ENCODE measurements at places on chromosomes 12 and 14.
A peak's percentile ranks its signal among the peaks of the same experiment; 100 is the strongest.

GRCh38 chr12:7989827-7990491 is 42.6 kb upstream of the FOXJ2 start:
- no peak for DNase-seq

DNA sequence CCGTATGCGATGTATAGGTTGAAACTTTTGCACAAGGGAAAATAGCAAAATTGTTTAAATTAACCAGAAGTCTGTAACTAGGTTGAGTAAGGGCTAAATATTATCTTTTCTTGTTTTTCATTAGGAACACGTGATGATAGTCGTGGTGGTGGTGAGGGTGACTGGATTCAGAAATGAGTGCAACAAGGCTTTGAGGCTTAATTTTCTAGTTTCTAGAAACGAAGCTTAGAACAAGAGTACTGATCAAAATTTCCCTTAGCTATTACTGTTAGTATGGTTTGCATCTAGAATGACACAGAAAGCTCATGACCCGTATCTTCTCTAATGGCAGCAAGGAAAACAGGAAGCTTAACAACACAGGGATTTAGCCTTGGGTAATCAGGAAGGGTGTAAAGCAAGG is 7.0 kb downstream of the SLIRP start:
- DNase-seq, result no peak

- no peak for DNase-seq
Measured at GRCh38 chr14:35374263-35374712, 30.3 kb downstream of the NFKBIA start.

DNA sequence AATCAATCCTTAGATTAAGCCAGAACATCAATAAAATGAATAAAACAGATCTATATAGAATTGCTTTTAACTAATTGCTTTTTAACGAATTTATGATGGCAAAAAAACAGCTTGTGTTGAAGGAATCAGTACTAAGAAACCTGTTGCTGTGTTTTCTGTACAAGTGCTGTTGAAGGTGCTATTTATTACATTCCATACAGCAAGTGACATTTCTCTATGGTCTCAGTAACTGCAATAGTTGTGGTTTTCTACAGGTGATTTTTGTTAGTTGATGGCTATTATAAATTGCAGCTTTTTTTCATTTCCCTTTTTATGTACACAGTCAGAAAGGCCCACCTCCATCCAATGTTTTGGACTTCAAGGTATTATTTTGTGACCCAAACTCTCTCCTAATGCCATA is 56.6 kb downstream of the SLC2A13 start:
- DNase-seq, result no peak

- DNase-seq, result no peak
Measured at GRCh38 chr12:6840330-6840729, 395 bp upstream of the GNB3 start.

GRCh38 chr12:84159260-84159659 is 753.3 kb downstream of the SLC6A15 start:
- no peak for DNase-seq

- DNase-seq, result no peak
Measured at GRCh38 chr14:100271247-100271939, 32.4 kb downstream of the YY1 start.

- DNase-seq, result no peak
Measured at GRCh38 chr14:63614679-63615363, 26.9 kb downstream of the WDR89 start.

- no peak for DNase-seq
Measured at GRCh38 chr12:12774791-12775190, 10.7 kb upstream of the APOLD1 start.

- DNase-seq, result no peak
Measured at GRCh38 chr12:21276826-21277225, 57.9 kb downstream of the SLCO1A2 start.

DNA sequence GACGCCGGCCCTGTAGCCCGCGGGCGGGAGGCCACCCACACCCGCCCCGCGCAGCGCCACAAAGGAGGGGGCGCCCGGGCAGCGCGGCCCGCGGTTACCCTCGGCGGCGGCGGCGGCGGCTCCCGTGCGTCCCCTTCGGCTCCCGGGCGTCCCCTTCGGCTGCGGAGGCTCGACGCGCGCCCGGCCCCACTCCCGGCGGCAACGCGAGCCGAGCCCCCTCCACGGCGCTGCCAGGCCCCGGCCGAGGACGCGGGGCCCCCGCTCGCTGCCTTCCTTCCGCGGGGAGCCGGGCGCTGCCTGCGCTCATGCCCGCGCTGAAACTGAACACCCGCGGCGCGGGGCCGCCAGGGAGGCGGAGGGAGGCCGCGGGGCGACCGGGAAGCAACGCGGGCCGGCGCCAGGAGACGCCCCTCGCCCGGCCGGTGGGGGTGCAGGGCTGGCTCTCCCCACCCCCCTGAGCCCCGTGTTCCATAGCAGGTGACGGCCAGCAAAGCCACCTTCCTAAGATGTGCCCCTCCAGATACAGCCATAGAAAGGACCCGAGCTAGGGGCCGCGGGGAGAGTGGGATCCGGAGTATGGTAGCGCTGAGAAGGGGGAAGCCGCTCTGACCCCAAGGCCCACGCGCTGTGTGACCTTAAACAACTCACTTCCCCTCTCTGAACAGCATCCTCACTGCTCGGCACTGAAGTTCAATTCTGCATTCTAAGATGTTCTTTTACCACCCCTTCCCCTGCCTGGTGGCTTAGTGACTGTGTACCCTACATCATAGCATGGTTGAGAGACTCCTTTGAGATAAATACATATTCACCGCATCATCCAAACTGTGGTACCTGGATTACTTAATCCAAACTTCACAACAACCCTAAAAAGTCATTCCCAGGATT is 42.8 kb downstream of the KDM2B start:
- peak; percentile 20 for DNase-seq

- no peak for DNase-seq
Measured at GRCh38 chr14:28656704-28657255, 109.8 kb upstream of the FOXG1 start.

DNA sequence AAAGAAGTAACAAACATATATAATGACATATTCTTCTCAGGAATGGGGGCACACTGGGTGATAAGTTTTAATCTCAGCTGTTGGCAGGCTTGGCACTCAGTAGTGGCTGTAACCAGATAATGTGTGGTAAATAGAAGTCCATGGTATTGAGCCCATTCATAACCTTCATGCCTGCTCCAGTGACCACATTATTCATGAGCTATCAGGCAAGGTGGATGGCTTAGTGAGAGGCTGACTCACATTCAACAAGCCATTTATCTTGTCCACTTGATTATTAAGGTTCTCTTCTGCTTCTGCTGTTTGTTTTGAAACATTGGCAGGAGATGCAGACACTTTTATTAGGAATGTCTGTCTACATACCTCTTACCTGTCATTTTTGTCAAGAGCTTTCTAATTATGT is 950.4 kb upstream of the LRFN5 start:
- no peak for DNase-seq

DNA sequence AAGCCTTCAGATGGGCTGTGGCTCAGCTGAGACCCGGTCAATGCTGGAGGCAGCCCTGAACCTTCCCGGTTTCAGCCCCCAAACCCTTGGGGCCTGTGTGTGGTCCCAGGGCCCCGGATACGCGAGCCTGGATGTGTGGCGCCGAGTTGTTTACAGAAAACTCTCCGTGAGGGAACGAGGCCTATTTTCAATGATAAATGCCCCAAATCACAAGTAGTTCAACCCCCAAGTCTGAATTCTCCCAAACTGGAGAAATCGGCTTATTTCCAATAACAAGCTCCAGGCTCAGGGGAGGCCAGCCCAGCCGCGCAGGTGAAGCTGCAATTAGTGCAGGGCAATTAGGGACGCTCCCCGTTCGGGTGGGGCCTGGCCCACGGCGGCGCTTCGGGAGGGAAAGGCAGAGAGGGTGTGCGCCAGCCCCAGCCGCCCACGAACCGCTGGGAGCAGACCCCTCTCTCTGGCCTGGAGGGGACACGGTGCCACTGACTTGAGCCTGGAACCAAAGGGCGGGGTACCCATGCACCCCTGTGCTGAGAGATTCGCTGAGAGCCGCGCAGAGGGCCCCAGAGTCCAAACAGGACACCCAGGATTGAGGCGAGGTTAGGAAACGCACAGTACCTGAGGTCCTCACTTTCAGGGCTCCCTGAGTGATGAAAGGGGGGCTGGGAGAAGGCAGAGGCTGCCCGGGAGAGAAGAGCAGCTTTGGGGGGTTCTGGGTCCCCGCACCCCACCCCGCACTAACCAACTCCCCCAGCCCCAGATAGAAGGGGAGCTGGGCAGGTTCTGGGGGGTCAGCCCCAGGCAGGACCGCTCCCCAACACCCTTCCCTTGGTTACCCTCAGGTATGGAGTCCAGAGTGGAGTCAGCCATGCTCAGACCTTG is 14.2 kb upstream of the ANKRD9 start:
- no peak for DNase-seq

DNA sequence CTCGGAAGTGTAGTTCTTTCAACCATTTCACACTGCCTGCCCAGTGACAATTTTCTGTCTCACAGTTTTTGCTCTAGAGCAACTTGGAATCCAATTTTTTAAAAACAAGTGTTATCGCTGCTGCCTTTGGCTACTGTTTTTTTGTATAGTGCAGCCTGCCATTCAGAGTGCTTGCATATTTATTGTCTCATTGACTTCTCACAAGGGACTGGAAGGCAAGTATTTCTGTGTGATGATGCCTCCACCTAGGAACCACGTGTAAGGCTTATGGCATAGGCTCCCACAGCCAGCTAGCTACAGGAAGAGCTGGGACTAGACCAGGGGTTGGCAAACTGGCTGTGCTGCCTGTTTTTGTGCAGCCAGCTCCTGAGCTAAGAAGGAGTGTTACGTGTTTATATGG is 903 bp downstream of the PARPBP start:
- no peak for DNase-seq

DNA sequence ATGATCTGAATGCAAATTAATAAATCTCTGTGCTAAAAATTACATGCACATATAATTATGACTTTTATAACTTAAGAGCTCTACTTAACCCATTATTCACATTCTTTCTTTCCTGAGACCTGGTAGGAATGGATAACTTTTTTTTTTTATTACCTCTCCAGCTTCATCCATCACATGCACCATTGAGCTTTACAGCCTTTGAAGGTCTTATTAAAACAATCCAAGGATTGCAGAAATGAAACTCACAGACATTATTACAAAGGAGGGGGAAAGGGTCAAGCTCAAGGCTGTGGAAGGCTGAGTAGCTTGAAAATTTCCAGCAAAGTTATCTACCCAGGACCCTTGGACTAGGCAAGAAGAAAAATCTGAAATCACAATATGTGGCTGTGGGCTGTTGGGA is 202.5 kb upstream of the GRIP1 start:
- no peak for DNase-seq

DNA sequence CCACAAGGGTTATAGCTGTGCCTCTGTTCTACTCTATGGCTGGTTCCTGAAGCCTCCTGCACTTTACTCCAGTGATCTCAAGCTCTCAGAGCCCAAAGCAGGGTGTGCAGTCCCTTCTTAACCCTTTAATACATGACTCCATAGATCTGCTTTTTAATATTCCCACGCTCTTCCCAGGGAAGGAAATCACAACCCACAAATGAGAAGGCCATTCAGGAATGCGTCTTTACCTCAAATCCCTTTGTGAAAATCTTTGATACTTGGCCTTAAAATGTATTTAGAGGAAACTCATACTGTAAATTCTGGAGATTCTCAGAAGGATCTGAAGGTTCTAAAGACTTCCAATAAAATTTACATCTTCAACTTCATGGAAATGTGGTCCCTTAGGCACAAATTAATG is 17.0 kb downstream of the NID2 start:
- DNase-seq, result no peak

- DNase-seq, result no peak
Measured at GRCh38 chr12:100128512-100128908, 14.2 kb downstream of the BLTP3B start.

GRCh38 chr12:97308576-97309198 is 153.9 kb upstream of the RMST start:
- no peak for DNase-seq

DNA sequence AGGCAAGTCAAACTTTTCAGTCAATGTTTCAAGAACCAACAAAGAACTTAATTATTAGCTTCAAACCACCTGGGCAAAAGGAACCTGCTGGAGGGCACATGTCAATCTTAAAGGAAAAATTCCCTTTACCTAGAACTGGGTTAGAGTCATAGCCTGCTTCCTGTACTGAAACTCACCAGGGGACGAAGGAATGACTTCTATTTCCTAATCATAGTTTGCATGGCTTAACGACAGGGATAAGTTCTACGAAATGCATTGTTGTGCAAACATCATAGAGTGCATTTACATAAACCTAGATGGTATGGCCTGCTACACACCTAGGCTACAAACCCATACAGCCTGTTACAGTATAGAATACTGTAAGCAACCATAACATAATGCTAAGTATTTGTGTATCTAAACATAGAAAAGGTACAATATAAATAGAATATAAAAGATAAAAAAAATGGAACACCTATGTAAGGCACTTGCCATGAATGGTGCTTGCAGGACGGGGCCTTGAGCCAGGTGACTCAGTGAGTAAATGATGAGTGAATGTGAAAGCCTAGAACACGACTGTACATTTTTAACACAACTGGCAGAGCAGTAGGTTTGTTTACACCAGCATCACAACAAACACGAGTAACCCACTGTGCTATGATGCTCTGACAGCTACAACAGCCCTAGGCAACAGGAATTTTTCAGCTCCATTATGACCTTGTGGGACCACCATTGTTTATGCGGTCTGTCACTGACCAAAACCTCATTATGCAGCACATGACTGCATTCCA is 234.9 kb upstream of the CAND1 start:
- DNase-seq, result no peak

Data from progenitor cell of endocrine pancreas (in vitro differentiated cells).